ENCODE measurements at places on chromosomes 16 and 17.

DNA sequence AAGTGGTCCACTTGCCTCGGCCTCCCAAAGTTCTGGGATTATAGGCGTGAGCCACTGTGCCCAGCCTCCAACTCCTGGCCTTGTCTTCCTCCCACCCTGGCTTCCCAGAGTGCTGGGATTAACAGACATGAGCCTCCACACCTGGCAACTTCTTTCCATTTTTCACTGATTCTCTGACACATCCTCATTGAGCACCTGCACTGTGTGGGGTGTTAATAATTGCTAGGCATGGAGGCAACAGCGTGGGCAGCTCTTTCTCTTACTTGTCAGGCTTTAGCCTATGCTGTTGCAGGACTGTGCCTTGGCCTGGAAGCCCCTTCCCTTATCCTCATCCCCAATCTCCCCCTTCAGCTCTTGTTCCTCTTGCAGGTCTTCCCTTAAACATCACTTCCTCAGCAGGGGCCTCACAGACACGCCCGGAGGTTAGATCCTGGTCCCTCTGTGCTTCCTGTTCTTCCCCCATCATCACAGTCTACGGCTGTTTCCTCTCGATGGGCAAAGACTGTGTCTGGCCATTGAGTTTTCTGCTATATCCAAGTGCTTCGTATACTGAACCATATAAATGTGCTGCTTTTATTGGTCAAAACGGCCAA is 7.9 kb downstream of the QPRT start:
- DNase-seq = no peak

DNA sequence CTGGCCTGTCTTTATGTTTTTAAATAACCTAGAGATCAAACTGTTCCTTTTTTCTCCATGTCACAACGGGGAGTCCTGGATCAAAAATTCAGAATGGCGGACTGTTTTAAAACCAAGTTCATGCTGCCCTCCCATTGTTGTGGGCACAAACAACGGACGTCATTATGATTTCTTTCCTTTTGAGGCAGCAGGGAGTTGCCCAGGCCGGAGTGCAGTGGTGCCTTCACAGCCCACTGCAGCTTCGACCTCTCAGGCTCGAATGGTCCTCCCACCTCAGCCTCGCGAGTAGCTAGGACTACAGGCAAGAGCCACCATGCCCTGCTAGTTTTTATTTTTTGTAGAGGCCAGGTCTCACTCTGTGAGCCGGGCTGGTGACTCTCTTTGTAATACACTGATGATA is 26.5 kb downstream of the NDE1 start:
- no peak for DNase-seq

DNA sequence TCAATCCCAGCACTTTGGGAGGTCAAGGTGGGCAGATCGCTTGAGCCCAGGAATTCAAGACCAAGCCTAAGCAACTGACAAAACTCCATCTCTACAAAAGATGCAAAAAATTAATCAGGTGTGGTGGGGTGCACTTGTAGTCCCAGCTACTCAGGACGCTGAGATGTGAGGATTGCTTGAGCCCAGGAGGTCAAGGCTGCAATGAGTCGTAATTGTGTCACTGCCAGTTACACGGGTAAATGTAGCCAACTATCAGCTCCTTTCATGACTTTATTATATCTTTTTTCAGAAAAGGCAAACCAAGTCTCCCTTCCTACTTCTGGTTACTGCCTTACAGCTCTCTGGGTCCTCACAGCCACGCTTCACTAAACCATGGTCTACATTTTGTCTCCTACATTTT is 4.0 kb downstream of the SDF2 start:
- no peak for DNase-seq

GRCh38 chr16:49701789-49702494 is 154.0 kb downstream of the ZNF423 start:
- no peak for DNase-seq

All from central memory CD8-positive, alpha-beta T cell (primary cell).